Pulmonary artery endothelial cell (primary cell): ENCODE measurements at places on chromosomes 3 and 15. TPM values are rescaled to one million over a fixed set of nuclear protein-coding genes. Genes with fewer than 3 reads are reported as not detected.

The SLC24A5 gene
- not detected in 2 replicates for total RNA-seq

The MEX3B gene
- 7.9 and 9.6 TPM in 2 replicates for total RNA-seq

The LRTM1 gene
- total RNA-seq: not detected in 2 replicates

The SLC22A13 gene
- 0.13 and 0.18 TPM in 2 replicates for total RNA-seq

The PPP1R14D gene
- total RNA-seq: not detected in 2 replicates

The DNAH12 gene
- 0.04 and 0.07 TPM in 2 replicates for total RNA-seq

The CFAP92 gene
- 0.04 and 0.07 TPM in 2 replicates for total RNA-seq
